ENCODE measurements at places on chromosomes 5 and 9. TPM values are rescaled to one million over a fixed set of nuclear protein-coding genes. Genes with fewer than 3 reads are reported as not detected.

DNA sequence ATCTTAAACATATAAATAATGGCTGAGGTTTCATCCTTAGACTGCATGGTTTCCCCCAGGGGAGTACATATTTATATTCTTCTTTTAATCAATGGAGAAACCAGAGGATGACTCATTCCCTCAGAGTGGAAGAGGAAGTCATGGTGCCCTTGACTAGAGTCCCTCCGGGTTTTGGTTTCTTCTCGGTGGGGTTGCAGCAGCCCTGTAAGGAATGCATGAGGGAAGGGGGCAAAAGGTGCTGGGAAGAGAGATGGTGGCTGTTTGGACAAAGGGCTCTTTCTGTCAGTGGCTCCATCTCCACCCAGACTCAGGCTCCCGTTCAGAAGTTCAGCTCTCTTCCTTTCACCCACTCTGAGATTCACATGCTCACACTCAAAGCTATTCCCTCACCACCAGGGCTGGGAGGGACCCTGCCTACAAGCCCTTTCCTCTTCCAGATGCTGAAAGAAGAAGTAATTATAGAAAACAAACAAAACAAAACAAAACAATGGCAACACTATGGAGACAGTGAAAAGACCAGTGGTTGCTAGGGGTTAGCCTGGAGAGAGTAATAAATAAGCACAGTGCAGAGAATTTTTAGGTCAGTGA, 129.8 kb upstream of the IL12B start:
- no peak for DNase-seq

DNA sequence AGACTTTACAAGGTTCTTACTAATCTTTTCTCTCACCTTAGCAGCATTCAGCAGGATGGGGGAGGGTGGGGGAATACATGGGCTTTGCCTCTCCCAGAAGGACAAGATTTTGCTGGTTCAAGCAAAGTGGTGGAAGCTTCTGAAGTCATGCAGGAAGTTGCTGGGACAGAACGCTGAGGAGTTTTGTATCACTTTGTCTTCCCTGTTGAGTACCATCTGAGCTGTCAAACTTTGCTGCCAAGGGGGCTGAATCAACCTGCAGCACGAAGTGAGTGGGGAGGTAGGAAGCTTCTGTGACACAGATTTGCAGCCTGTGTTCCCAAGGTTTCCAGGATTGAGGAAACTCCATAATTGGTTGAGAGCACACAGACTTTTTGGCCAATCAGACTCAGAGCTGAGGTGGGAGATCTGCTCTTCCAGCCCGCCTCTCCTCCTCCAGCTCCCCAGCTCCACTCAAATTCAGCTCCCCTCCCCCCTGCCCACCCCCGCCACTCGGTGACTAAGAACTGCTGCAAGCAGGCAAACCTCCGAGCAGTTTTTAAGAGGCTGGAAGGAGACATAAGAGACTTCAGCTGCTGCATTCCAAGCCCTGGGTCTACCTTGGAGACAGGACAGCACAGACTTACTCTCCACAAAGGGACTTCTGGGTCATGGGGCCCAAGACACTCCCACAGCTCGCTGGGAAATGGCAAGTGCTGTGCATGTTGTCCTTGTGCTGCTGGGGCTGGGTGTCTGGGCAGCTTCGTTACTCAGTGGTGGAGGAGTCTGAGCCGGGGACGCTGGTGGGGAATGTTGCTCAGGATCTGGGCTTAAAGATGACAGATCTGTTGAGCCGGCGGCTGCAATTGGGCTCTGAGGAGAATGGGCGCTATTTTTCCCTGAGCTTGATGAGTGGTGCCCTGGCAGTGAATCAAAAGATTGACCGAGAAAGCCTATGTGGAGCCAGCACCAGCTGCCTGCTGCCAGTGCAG, at the start of gene PCDHGC5:
TSS of gene PCDHGC5 (plus strand) at position 491 of the 971 bp plus-strand sequence. CDS start at position 651, 160 bp downstream.
- DNase-seq, result no peak

DNA sequence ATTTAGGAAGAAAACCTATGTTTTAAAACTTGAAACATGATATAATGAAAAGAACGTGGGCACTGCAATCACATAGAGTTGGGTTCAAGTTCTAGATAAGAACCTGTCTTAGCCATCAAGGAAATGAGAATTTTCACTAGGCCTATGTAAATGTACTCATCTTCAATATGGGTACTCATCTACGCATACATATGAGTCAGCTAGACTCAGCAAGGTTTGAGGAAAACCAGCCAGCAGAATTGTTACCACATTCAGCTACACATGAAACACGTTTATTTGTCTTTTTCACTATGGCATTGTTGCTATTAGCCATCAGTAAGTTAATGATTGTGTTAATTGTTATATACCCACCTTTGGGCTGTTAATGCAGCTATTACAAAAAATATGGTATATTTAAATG, 146.3 kb downstream of the CHSY3 start:
- no peak for DNase-seq

DNA sequence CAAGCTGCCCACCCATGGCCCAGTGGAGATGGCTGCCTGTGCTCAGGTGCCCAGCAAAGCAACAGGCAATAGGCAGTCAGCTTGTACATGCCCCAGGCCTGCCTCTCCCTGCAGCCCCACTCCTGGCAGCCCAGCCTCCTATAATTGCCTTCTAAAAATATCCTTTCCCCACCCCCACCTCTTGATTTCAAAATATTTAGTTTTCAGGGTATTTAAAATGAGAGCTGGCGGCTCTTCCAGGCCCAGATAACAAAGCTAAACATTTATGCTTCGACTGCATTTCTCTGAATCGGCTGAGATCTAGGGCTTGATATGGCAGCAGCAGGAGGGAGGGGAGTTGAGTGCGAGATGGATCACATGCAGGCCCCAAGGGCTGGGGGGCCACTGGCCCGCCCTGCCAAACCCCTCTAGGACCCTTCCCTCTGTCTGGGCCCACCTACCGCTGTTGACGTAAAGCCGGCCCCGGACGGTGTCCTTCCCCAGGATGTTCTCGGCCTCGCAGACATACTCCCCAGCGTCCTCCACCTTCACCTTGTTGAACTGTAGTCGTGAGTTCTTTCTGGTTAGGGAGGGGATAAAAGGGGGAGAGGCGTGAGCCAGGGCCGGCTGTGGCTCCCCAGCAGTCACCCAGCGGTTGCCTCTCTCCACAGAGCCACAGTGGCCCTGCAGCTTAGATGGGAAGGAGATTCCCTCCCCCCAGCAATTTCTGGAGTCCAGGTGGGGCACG, 85.0 kb downstream of the PSD2 start:
- no peak for DNase-seq

PPP2R2B gene
- total RNA-seq, result 0.19 TPM

AIF1L gene
- 3.1 TPM for total RNA-seq
